ENCODE measurements at places on chromosomes 2 and 18. TPM values are rescaled to one million over a fixed set of nuclear protein-coding genes. Genes with fewer than 3 reads are reported as not detected.

Gene RAB17
- total RNA-seq: 0.93 TPM

Gene MOGAT1
- not detected for total RNA-seq

Gene SALL3
- total RNA-seq: not detected

Gene NPAS2
- total RNA-seq: 2.9 TPM

Gene C1GALT1C1L
- 2.2 TPM for total RNA-seq

Gene GPR39
- 0.09 TPM for total RNA-seq

Gene TMEM247
- not detected for total RNA-seq

Gene ALPI
- not detected for total RNA-seq

Gene CIAO1
- total RNA-seq: 48.4 TPM

All from muscle of leg (tissue), 16 donors.